ENCODE measurements at places on chromosomes 3 and 15. TPM values are rescaled to one million over a fixed set of nuclear protein-coding genes. Genes with fewer than 3 reads are reported as not detected.
A peak's percentile ranks its signal among the peaks of the same experiment; 100 is the strongest.

GRCh38 chr3:141405025-141405424 is 36.7 kb downstream of the ZBTB38 start:
- no peaks in the 10 kb centered on the region for H3K27me3 ChIP-seq
- H3K4me1 ChIP-seq = peaks cover 72% of the 10 kb centered on the region
- H3K4me3 ChIP-seq = no peak overlapping the region
- peaks cover 54% of the 10 kb centered on the region for H3K36me3 ChIP-seq
- H3K27ac ChIP-seq = no peak overlapping the region

DNA sequence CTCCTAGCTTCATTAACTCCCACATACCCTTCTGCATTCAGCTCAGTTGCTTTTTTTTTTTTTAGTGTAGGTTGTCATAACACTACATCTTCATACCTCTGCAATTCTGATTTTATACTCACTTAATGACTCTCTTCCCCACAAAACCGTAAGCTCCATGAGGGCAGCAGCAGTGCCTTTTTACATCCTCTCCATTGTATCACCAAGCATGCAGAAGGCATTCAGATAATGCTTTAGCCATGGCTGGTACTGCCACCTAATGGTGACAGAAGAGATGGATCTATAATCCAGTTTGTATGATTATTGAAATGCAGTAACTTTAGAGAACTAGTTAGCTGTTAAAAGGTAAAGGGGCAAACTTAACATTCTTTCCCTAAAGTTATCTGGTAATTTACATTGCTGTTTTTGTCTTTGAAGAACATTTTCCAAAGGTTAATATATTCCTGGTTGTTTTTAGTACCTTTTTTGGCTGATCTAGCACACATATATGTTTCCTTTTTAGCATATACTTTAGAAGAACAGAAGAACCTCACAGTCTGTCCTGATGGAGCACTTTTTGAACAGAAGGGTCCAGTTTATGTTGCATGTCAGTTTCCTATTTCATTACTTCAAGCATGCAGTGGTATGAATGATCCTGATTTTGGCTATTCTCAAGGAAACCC is 36.8 kb downstream of the ATP1B3 start:
- H3K4me1 ChIP-seq = peaks cover 4% of the 10 kb centered on the region
- peak; percentile 58 for DNase-seq
- H3K27ac ChIP-seq = no peak overlapping the region
- H3K36me3 ChIP-seq = peaks cover 66% of the 10 kb centered on the region
- no peaks in the 10 kb centered on the region for H3K27me3 ChIP-seq

DNA sequence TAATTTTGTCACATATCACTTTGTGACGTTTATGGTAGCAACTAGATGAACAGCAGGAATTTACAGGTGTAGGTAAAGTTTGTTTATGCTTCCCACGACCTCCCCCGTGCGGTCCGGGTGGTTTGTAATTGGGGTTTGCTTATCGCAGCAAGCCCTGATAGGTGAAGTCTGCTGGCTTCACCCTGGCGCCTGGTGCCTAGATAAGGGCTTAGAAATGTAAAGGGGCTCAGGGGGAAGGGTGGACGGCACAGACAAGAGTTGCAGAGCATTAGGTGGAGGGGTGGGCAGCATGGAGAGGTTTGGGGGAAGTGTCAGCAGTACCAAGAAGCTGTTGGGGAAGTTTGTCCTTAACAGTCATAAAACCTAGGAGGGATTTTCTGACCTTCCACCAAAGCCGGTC is 108.1 kb upstream of the RNF7 start:
- H3K27ac ChIP-seq = no peak overlapping the region
- no peak overlapping the region for H3K4me3 ChIP-seq
- peaks cover 6% of the 10 kb centered on the region for H3K27me3 ChIP-seq
- H3K36me3 ChIP-seq = no peaks in the 10 kb centered on the region
- no peak for DNase-seq

GRCh38 chr3:189813647-189814240 is 182.6 kb downstream of the TP63 start:
- H3K27ac ChIP-seq = no peak overlapping the region
- H3K27me3 ChIP-seq = no peaks in the 10 kb centered on the region

KIF15 gene
- 53.2 TPM for total RNA-seq

GRCh38 chr15:23823508-23823907 is 136.4 kb upstream of the NDN start:
- no peaks in the 10 kb centered on the region for H3K4me1 ChIP-seq
- H3K4me3 ChIP-seq = no peak overlapping the region
- no peak overlapping the region for H3K27ac ChIP-seq
- no peaks in the 10 kb centered on the region for H3K27me3 ChIP-seq

GRCh38 chr3:58647381-58648141 is 19.0 kb downstream of the FAM3D start:
- peaks cover 1% of the 10 kb centered on the region for H3K27me3 ChIP-seq
- DNase-seq = no peak
- no peak overlapping the region for H3K4me3 ChIP-seq
- H3K4me1 ChIP-seq = no peaks in the 10 kb centered on the region
- no peak overlapping the region for H3K27ac ChIP-seq

- H3K4me3 ChIP-seq = peak overlapping the region; percentile 53
- peaks cover 22% of the 10 kb centered on the region for H3K36me3 ChIP-seq
- peak overlapping the region; percentile 75 for H3K27ac ChIP-seq
- H3K4me1 ChIP-seq = peaks cover 43% of the 10 kb centered on the region
- no peaks in the 10 kb centered on the region for H3K27me3 ChIP-seq
Measured at GRCh38 chr3:60081381-60082095, 1031.7 kb upstream of the CFAP20DC start.

DNA sequence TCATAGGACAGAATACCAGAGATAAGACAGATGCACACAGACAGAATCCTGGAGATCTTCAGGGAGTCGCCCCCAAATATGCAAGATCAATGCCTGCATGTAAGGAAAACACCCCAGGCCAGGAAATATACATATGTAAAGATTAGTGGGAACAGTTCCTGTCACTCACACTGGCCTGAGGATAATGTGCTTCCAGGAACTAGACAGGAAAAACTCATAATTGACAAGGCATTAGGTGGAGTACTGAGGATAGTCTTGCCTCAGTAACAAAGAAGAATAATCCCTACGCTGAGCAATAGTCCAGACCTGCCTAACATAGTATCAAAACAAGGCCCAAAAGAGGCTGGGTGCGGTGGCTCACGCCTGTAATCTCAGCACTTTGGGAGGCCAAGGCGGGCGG is 20.4 kb upstream of the B4GALT4 start:
- H3K27me3 ChIP-seq = peaks cover 2% of the 10 kb centered on the region
- no peak for DNase-seq
- no peaks in the 10 kb centered on the region for H3K4me1 ChIP-seq
- H3K27ac ChIP-seq = no peak overlapping the region
- H3K4me3 ChIP-seq = no peak overlapping the region
- no peaks in the 10 kb centered on the region for H3K36me3 ChIP-seq

DNA sequence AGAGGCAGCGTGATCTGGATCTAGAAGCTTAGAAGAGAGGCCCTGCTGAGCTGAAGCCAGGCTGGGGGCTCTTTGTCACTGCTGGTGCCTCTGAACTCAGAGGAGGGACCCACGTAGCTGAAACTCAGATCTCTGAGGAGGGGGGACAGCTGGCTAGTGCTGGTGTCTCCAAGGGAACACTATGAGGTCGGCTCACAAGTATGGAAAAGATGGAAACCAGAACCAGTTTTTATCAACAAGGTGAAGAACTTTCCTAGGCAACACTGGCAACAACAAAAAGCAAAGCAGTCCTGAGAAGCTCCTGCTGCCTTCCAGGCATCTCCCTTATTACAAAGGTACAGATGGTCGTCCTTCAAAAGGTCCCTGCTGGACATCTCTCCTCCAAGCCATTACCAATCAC is 27.0 kb upstream of the FSTL1 start:
- H3K27me3 ChIP-seq = peaks cover under 1% of the 10 kb centered on the region
- DNase-seq = no peak
- H3K4me3 ChIP-seq = no peak overlapping the region
- no peaks in the 10 kb centered on the region for H3K4me1 ChIP-seq
- H3K27ac ChIP-seq = no peak overlapping the region

- H3K4me3 ChIP-seq = no peak overlapping the region
- H3K4me1 ChIP-seq = peaks cover 8% of the 10 kb centered on the region
- no peaks in the 10 kb centered on the region for H3K36me3 ChIP-seq
Measured at GRCh38 chr3:109903100-109903499, 565.8 kb upstream of the DPPA4 start.

GRCh38 chr15:70266412-70267121 is 168.8 kb upstream of the TLE3 start:
- peaks cover 3% of the 10 kb centered on the region for H3K4me1 ChIP-seq
- no peak overlapping the region for H3K4me3 ChIP-seq
- no peak for DNase-seq
- no peaks in the 10 kb centered on the region for H3K36me3 ChIP-seq
- peaks cover 33% of the 10 kb centered on the region for H3K27me3 ChIP-seq
- H3K27ac ChIP-seq = no peak overlapping the region

GOLGA8T gene
- total RNA-seq = not detected

GRCh38 chr3:33277193-33277882 is at the start of gene FBXL2:
Gene FBXL2 (plus strand): TSS chr3:33277442. CDS start chr3:33277513, 71 bp downstream.
- H3K4me3 ChIP-seq = peak within 1 kb of the TSS; percentile 46
- H3K27me3 ChIP-seq = peaks cover 23% of the 10 kb centered on the region
- no peaks in the 10 kb centered on the region for H3K36me3 ChIP-seq
- H3K4me1 ChIP-seq = no peaks in the 10 kb centered on the region

GABRG3 gene
- total RNA-seq = not detected

CRABP1 gene
- total RNA-seq = not detected

DNA sequence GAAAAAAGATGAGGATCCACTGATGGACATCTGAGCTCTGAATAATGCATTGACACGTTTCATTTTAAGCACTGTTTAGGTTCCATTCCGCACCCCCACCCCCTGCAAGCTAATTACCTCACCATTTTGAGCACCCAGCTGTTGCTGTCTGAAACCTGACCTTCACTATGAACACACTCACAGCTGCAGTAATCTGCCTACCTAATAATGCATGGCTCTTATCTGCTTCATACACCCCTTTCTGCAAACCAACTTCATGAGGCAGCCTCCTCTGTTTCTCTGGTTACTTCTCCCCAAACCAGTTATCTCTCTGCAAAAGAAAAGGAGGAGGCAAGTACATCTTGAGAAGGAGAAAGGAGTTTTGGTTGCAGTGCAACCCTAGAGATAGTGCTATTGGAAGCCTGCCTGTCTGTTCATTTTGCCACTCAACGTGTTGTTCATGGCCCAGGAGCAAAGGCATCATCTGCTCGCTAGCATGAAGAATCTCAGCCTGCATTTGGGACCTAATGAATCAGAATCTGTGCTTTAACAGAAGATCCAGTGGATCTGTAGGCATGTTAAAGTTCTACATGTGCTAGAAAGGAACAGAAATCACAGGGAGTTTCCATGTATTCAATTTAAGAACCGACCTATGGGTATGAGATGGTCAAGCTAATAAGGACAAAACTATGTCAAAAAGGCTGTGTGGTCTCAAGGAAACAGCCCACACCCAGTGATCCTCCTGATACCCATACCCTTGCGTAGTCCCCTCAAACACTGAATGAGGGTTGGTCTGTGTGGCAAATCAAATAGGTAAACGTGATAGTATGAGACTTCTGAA is 87.2 kb downstream of the MB21D2 start:
- H3K4me1 ChIP-seq = peaks cover 47% of the 10 kb centered on the region
- DNase-seq = no peak

TRIP4 gene
- total RNA-seq = 30.3 TPM

DNA sequence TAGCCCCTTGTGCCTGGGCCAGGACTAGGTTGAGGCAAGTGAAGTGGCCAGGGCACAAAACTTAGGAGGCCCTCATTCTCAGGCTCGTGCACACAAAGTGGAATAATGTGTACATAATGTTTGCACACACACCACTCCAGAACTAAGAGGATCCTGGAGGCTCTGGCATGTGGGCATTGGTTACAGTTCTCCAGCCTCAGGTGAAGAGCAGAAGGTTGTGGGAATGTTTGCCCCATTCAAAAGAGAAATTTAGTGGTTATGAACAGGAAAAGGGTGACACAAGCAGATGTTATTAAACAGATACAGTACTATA is 31.3 kb downstream of the ASB7 start:
- peaks cover 6% of the 10 kb centered on the region for H3K4me1 ChIP-seq
- no peak overlapping the region for H3K4me3 ChIP-seq
- H3K36me3 ChIP-seq = peaks cover 33% of the 10 kb centered on the region

TUSC7 gene
- not detected for total RNA-seq

DNA sequence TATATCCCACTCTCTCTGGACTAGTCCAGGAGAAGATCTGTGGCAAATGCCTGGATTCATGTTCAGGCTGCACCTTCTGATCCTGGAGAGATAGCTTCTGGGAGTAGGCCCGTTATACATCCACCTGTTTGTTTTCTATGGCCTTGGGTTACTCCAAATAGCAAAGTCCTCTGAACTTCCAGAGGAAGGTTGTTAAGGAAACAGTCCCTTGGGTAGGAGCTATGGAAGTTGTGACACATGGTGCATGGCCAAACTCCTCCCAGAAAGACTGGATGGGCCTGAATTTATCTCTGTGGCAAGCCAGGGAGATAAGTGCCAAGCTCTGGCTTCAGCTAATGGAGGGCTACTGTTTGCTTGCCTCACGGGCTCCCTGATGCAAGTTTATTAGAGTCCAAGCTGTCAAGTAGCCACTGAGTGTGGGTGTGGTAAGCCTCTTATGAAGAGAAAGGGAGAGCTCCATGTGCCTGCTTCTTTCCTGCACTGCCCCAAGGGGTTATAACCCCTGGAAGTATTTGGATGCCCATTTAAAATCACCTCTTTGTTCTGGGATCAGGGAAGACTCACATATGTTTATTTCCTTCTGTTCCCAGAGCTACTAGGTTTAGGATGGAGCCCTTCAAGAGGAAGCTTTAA is 328.7 kb upstream of the ATP11B start:
- H3K36me3 ChIP-seq = no peaks in the 10 kb centered on the region
- no peak for DNase-seq
- no peaks in the 10 kb centered on the region for H3K4me1 ChIP-seq
- H3K4me3 ChIP-seq = no peak overlapping the region
- no peak overlapping the region for H3K27ac ChIP-seq

Data from activated CD4-positive, alpha-beta memory T cell treated with anti-CD3 and anti-CD28 coated beads, Interleukin-2, amount 10 ng/mL, durations not matched to agents 7 days and 5 days (primary cell).